Globus pallidus (tissue), 1 donor: ENCODE measurements at places on chromosomes 6 and 20.

DNA sequence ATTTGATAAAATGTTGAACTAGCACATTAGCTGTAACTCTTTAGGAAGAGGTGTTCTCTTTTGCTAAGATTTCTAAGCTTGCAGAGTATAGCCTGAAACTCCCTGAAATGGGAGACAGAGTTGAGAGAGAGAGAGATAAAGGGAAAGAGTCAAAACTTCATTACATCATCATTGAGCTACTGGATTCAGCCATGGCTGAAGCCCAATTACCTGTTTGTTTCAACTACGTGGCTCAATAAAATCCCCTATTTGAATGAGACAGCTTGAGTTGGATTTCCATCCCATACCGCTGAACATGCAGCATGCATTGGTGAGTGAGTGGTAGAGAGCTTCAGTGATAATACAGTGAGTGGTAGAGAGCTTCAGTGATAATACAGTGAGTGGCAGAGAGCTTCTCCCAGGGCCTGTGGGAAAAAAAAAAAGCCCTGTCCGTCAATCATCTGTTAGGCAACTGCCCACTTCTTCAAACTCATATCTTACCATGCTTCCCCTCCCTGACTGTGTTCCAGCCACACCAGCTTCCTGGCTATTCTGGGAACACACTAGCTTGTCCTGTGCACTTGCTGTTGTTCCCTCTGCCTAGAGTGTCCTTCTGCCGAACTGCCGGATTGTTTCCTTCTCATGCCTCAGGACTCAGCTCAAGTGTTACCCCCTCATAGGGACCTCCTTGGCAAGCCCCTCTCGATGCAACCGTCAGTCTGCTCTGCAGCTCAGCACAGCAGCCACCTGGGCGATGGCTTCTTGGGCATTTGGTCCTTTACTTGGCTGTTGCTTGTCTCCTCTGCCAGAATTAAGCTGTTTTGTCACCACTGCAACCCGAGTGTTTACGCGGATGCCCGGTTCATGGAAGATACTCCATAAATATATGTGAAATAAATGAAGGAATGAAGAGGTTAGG is 91.3 kb upstream of the EYA2 start:
- no peak for DNase-seq

DNA sequence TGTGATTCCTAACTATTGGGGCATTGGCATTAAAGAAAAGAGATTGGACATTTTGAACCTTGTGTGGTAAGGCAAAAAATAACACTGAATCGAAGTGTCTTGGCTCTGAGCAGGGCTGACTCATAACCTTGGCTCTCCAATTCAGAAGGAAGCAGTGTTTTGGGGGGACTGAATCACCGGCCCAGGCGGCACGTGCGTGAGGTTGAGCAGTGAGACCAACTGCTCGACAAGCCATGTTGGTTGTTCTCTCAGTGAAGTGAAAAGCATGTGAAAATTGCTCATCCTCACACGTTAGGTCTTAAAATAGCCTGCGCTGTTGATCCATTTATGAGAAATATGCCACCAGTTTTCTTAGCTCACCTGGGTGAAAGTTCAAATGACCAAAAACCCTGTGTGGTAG is 137.8 kb upstream of the SPACA1 start:
- no peak for DNase-seq

- no peak for DNase-seq
Measured at GRCh38 chr6:127180426-127180825, 62.0 kb downstream of the RSPO3 start.

DNA sequence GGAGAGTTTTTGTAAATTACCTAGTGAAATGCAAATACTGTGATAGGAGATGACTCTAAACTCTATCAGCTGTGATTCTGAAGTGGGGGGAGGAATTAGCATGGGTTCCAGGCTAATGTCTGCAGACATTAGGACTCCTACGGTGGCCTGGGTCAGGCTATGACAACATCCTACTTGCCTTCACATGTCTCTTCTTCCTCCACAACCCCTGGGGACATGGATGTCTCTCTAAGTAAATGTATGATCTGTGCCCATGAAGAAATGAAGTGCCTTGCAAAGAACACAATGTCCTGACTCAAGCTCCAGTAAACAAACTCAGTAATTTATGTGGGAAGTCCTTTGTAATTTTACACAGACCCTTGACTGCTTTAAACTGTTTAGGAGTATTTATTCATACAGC is 165.8 kb upstream of the EEF1E1 start:
- no peak for DNase-seq

GRCh38 chr6:77089776-77090175 is 373.5 kb downstream of the HTR1B start:
- no peak for DNase-seq

- DNase-seq: no peak
Measured at GRCh38 chr6:137403443-137403842, 90.8 kb downstream of the OLIG3 start.

GRCh38 chr20:39123185-39123557 is 161.0 kb downstream of the DHX35 start:
- DNase-seq: no peak

DNA sequence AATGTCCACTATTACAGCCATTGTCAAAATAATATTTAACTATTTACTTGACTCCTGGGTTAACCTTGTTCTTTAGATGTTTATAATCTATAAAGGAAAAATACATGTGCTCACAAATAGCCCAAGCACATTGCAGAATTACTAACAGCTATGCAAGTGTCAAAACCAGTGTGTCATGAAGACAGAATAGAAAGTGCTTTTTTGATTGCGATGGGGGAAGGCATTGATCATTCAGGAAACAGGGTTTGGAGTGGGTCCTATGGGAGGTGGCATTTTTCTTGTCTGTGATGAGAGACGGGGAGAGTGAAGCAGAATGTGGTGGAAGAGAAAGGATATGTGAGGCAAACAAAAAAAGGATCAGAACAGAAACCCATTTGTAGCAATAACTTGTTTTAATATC is 1.0 kb upstream of the AGPAT4 start:
- no peak for DNase-seq

DNA sequence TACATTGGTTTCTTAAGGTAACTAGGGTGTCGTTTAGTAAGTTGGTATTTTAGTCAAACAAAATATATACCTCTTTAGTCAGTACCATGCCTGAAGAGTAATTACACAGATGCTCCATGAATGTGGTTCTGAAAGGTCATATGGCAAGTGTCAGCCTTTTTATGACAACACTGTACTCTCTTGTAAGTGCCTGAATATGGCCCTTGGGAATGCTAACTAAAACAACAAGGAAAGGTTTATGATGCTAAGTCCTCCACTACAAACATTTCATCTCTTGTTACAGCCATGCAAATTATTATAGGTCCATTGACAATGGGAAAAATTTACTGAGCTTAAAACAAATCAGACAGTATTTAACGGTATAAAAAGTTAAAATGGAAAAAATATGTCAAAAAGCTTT is 39.0 kb upstream of the SUPT3H start:
- DNase-seq: no peak

DNA sequence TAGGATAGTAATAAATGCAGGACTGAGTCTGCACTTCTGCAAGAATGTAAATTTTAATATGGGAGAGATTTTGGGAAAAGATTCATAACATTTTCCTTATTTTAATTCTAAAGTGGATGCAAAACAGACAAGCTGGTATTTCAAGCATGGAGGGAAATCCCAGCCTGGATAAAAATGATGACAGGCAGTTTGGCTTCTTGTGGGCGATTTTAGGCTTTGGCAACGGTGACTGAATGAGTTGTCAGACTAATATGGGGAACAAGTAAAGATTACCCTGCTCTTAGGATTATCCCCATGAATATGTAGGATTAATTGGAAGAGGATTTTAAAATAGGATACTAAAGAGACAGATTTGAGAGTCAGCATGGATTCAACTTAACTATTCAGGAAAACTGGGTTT is 21.0 kb downstream of the OGFRL1 start:
- no peak for DNase-seq

GRCh38 chr6:83873869-83874268 is 14.4 kb downstream of the CYB5R4 start:
- no peak for DNase-seq

- DNase-seq: no peak
Measured at GRCh38 chr6:166575205-166575604, 11.3 kb downstream of the RAMACL start.

DNA sequence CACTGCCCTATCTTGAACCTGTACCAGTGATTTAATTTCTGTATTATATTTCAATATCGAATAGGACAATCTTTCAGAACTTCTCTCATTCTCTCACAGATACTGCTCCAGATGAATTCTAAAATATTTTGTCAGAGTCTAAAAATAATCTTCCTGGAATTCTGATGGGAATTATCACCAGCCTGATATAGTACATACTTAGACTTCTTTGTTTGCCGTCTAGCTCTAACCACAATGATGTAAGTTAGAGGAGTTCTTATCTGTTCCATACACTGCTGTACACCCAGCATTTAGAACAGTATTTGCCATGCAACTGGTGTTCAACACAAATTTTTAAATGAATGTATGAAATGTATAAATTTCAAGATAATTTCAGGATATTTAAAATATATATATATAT is 1.3 kb upstream of the HUS1B start:
- no peak for DNase-seq

GRCh38 chr6:55142610-55143009 is 31.7 kb upstream of the HCRTR2 start:
- no peak for DNase-seq

- no peak for DNase-seq
Measured at GRCh38 chr6:2948228-2949025, 22.9 kb downstream of the SERPINB6 start.

GRCh38 chr6:56959094-56959493 is 4.2 kb downstream of the BEND6 start:
- DNase-seq: no peak

DNA sequence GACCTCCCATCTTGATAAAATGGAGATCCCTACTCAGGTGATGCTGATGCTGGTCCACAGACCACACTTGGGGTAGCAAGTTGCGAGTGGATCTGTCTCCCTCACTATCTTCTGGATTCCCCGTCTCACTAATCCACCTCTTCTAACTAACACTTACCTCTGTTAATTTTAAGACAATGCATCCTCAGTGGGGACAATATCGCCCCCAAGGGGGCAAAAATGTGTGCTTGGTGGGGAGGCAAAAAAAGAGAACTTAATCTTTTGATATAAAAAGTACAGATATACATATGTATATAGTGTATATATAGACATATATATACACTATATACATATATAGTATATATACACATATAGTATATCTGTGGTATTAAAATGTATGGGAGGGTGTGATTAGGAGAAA is 4.3 kb downstream of the LRFN2 start:
- no peak for DNase-seq

GRCh38 chr6:149082320-149082719 is 235.2 kb upstream of the TAB2 start:
- DNase-seq: peak; percentile 64

DNA sequence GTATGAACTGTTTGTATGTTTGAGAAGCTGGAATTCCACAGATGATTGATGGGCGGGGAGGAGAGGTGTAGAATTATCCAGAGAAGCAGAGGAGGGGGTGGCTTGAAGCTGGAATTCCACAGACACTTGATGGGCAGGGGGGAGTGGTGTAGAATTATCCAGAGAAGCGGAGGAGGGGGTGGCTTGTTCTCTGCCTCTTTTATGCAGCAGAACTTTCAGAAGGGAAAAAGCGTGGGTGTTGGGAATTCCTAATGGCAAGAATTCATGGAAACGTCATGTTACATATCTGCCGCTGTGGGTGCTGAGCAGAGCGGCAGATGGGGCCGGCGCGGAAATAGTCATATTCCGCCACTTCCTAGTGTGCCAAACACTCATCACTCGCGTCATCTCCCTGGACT is 167.9 kb upstream of the KCNG1 start:
- no peak for DNase-seq

DNA sequence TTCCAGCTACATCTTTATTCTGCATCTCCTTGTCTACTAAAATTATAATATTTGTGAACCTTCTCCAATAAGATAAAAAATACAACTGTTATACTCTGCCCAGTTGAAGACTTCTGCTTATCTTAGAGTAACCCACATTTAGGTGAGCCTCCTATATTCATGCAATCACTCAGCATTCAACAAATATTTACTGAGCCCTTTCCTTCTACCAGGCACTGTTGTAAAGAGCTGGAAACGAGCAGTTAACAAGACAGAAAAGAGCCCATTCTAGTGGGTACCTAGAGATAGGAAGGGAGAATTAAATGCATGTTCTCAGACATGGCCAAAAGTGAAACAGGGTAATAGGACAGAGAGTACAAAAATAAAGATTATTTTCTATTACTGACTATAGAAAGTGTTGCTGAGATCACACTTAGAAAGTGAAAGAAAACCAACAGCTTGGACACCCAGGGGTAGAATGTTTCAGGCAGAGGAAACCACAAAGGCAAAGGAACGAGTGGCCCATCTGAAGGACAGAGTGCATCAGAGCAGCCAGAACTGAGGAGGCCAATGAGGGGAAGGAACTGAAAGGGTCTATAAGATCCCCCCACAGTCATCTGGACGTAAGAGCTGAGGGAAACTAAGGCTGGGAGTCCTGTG is 50.8 kb upstream of the SMLR1 start:
- no peak for DNase-seq

GRCh38 chr6:128821116-128821515 is 61.8 kb upstream of the LAMA2 start:
- DNase-seq: peak; percentile 75

DNA sequence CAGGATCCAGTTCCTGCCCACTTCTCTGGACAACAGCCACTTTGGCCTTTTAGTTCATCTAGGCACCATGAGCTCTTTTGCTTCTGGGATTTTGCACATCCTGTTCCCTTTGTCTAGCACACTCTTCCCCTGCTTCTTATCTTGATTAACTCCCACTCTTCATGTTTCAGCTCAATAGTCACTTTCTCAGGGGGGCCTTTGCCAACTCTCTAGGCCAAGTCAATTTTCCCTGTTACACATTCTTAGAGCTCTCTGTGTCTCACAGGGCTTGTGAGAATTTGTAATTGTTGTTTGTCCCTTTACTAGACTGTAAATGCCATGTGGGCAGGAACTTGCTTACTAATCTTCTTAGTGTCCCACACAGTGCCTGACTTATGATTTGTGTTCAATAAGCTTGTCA is 58.1 kb upstream of the EPB41L1 start:
- DNase-seq: no peak

GRCh38 chr6:12420626-12421025 is 130.5 kb downstream of the EDN1 start:
- DNase-seq: no peak

DNA sequence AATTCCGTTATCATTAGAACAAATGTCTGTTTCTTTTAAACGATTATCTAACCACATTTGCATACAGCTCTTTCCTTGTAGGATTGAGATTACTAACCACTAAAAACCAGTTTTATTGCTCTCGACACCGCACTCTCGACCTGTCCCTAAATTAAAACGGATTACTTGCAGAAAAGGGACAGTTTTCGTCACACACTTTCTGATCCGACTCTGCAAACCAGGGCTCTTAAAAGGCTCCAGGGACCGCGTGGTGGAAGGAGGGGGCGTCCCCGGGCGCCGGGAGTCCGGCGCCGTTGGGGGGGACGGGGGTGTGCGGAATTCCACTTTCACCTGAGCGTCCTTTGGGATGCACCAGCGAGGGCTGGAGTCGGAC is 731 bp downstream of the MAK start:
- peak; percentile 5 for DNase-seq

DNA sequence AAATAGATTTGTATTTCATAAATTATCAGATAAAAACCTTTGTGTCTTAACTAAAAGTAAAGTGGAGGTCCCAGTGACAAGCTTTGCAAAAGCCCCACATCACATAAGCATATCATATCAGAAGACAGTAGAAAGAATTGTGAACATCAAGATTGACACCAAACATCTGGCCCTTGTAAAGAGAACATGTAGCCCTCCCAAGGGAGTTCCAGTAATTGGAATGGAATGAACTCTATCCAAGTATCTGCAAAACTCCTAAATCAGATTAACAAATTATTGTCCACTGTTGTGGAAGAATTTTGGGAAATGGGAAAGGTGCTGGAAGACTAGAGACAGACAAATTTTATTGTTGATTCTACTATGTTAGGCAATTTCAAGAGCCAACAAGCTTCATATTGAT is 268.8 kb downstream of the KCNQ5 start:
- no peak for DNase-seq
